Left renal cortex interstitium (tissue), 4 donors: ENCODE measurements at places on chromosomes 12 and 14.

DNA sequence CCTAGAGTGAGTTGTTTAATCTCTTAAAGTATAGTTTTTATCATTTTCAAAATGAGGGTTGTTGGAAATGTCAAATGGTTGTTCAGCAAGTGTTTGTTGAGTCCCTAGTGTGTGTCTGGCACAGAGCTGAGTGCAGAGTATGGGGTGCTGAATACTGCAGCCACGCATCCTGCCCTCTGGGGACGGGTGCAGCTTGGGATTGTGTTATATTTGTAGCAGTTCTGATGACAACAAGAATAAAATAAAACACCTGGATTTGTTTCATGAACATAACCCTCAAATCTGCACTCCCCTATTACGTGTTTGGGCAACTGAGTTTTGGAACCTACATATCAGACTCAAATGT is 127.9 kb downstream of the CACNA1C start:
- DNase-seq = no peak

DNA sequence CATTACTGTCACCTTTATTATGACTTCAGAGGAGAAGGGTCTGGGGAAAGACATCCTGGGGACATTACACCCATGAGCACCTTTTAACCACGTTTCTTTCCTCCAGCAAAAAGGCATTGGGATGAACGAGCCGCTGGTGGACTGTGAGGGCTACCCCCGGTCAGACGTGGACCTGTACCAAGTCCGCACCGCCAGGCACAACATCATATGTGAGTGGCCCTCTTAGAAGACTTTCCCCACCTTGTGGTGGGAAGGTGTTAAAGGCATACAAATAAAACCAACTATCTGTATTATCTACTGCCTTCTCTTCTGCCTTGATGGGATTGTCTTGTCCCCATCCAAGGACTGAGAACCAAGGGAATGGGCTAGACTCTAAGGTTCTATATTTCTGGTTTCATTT is 6.0 kb downstream of the PSMD9 start:
- DNase-seq = no peak

- DNase-seq = no peak
Observed at GRCh38 chr12:1972260-1972659, 32.0 kb downstream of the DCP1B start.

DNA sequence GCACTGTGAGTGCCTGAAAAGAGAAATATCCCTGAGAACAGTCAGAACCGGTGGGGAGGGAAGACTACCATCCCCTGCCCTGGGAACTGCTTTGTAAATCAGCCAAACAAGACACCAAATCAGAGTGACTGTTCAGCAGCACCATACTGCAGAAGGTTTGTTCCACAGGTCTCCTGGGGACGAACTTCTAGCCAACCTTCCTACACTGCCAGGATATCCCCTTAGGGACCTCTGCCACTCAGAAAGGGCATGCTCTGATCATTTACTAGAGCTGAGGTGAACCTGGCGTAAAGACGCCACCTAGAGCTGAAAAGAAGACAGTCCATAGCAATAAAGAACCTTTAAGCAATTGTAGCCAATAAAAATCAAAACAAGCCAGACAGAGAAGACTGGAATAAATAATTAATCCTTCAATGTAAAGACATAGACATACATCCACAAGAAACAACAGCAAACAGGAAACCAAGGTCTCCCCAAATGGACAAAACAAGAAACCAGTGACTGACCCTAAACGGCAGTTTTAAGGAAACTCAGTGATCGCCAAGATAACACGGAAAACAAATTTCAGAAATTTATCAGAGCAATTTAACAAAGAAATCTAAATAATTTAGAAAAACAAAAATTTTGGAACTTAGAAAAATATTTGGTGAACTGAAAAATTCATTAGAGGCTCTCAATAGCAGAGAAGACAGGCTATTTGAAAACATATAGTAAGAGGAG is 228.1 kb upstream of the AMIGO2 start:
- DNase-seq = peak; percentile 15

DNA sequence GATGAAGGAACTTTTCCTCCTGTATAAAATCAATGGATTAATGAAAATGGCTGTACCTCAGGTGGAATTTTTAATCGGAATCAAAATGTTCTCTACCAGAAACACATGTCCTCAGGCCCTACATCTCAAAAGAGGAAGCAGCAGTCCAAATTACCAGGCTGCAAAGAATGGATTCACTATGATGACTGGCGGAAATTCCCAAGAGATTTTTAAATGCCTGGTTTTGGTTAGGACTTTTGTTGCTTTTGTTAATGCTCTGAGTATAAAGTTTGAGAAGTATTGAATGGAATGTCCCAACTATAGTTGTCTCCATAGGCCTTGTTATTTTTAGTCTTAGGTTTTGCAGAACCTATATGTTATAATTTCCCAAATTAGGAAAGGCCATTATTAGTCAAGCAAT is 11.2 kb upstream of the IFNG start:
- DNase-seq = no peak

- DNase-seq = no peak
Observed at GRCh38 chr14:59272633-59273032, 84.2 kb downstream of the DAAM1 start.

DNA sequence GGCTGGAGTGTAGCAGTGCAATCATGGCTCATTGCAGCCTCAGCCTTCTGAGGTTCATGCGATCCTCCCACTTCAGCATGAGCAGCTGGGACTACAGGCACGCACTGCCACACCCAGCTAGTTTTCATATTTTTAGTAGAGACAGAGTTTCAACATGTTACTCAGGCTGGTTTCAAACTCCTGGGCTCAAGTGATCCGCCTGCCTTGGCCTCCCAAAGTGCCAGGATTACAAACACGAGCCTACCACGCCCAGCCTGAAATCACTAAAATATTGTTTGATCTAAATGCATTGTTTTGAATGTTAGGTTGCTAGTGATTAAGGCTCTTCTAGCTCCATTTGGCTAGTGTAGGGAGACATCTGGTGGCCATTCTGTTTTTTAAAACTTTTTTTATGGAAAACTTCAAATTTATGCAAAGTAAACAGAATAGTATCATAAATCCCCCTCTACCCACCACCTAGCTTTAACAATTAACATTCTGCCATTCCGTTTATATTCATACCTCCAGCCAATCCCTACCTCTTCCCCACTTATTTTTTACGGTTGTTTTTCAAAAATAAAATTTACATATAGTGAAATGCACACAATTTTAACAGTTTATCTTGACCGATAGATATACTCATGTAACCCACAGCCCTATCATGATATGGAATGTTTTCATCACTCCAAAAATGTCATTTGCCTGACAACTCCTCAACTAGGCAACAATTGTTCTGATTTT is 37.8 kb downstream of the MYO1H start:
- no peak for DNase-seq

DNA sequence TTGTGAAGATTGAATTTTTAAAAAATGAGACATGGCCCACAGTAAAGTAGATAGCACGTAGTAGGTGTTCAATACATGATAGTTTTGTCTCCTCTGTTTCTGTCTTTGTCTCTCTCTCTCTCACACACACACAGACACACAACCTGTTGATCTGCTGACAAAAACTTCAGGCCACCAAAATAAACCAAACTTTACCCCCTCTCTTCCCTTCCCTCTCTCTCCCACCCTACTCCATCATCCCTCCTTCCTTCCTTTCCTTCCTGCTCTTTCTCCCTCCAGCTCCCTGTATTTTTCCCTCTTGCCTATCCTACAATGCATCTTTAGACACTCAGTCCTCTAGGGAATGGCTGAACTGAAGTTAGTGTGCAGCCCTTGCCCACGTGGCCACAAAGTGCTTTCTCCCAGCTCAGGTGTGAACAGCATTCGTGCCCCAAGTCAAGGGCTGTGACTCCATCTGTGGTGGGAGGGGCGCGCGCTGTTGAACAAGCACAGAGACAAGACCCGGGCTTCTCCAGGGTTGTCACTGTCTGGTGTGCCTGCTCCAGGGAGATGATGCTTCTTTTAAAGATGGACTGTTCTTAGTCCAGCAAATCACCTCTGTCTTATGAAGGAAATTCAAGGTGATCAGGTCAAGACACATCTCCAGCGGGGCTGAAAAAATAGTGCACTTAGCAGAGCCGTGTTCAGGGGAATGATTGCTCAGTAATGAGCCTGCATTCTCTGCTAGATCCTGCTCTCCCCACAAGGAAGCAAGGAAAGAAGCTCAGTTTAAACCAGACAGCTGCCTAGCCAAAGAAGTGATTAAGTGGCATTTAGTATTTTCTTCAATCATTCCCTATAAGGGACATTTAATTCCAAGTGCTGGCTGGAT is 75.3 kb downstream of the WSCD2 start:
- no peak for DNase-seq

- no peak for DNase-seq
Observed at GRCh38 chr14:105059925-105060565, 5.2 kb downstream of the GPR132 start.

DNA sequence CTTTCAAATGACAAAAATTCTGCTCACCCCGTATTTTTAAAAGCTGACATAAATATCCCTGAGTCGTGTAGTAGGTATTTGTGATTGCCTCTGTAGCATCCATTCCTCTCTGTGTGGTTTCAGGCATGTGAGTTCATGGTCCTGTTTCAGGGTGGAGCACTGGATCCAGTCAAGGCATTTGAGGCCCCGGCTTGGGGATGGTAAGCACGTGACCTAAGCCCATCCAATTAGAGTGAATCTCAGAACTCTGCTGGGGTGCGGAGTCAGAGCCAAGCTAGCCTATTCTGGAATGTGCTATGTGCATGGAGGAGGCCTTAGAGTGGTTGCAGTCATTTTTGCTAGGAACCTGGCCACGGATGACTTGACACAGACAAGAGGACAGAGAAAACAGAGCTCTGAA is 4.3 kb upstream of the CSRP2 start:
- no peak for DNase-seq

DNA sequence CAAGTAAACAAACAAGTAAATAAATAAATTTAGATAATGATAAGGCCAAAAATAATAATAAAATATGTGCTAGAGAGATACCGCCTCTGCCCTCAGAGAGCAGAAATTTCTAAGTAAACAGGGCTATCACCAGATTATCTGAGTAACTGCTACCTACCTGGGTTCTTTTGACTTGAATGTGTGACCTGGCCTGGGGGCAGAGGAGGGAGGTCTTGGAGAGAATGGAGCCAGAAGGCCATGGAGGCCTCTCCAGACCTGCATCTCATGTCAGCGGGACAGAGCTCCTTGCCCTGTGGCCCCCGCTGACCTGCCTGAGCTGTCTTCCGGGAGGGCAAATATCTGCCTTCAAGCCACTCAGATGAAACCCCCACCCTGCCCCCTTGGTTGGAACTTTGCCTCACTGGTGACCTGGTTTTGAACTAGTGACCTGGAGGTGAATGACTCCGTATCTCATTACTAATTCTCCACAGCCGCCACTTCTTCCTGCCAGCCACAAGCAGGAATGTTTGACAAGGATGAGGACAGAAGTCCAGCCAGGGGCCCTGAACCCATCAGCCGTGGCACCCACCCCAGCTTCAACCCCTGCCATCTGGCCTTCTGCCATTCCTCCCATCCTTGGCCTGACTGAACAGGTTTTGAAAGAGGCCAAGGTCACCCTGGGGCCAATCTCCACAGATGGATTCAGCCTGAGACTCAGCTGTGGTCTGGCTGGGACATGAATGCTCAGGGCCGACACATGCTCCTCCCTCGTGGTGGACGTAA is 86.8 kb upstream of the PARP11 start:
- no peak for DNase-seq

DNA sequence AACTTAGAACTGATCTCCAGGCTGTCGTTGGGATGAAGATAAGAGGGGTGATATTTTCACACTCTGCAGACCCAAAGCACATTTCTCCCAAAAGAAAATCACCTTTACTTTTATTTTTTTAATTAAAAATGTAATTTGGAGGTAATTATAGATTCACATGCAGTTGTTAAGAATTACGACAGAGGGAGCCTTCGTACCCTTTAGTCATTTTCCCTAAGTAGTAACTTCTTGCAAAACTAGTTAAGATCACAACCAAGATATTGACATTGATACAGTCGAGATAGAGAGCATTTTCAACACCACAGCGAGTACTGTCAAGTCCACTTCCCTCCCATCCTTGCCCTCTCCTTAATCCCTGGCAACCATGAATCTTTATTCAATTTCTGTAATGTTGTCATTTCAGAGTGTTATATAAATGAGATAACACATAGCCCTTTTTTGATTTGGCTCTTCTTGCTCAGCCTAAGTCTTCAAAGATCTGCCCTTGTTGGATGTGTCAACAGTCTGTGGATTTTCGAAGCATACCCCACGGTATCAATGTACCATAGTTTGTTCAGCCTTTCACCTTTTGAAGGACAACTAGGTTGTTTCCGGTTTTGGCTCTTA is 39.6 kb downstream of the DNAH10 start:
- no peak for DNase-seq

- no peak for DNase-seq
Observed at GRCh38 chr12:76103958-76104357, 19.5 kb upstream of the NAP1L1 start.

DNA sequence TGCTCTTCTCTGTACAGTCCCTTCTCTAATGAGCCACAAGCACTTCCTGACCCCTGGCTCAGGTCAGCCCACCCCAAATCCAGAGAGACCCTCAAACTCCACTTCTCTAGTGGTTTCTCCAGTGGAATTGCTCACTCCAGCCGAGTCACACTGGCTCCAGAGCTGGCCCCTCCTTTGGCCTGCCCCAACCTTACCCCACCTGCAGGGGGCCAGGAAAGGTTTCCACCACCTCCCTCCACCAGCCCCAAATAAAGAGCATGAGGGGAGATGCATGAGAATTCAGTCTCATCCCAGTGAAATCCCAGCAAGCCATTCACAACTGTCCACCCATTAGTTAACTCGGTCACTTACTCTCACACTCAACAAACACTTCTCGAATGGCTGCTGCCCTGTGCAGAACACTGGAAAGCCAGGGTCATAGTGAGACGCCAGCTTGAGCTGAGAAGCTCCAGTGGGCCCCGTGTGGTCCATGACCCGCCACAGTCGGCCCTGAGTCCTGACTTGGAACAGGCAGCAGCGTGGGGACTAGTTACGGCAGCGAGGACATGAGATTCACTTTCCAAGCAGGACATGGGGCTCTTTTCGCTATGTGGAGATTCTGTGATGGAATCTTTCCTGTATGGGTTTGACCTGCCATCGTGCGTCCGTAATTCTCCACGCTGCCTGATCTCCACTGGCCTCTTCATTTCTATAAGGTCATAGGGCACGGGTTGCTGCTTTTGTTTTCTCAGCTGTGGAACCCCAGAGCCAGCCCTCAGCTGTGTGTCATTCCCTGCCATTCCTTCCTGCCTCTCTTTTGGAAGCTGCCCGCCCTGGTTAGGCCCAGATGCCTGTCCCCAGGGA is 44.2 kb downstream of the SLC6A12 start:
- DNase-seq = no peak

- no peak for DNase-seq
Observed at GRCh38 chr12:74391283-74391682, 146.4 kb upstream of the ATXN7L3B start.
